ENCODE measurements at places on chromosomes 5 and 9. TPM values are rescaled to one million over a fixed set of nuclear protein-coding genes. Genes with fewer than 3 reads are reported as not detected.

DNA sequence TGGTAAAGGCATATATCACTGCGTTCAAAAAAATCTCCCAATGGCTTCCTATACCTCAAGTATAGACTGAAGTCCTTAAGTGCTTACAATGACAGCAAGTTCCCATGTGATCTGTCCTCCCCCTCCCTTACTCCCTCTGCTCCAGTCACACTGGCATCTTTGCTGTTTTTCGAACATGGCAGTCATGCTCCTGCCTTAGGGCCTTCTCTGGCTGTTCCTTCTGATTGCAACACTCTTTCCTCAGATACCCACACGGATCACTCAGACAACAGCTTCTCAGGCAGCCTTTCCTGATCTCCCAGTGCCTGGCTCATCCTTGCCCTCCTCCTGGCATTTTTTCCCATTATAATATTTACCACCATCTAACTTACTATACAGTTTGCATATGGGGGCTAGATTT is 232.8 kb downstream of the ARHGEF28 start:
- DNase-seq, result no peak

- no peak for DNase-seq
Measured at GRCh38 chr5:10989577-10990263, 228.7 kb upstream of the DAP start.

DNA sequence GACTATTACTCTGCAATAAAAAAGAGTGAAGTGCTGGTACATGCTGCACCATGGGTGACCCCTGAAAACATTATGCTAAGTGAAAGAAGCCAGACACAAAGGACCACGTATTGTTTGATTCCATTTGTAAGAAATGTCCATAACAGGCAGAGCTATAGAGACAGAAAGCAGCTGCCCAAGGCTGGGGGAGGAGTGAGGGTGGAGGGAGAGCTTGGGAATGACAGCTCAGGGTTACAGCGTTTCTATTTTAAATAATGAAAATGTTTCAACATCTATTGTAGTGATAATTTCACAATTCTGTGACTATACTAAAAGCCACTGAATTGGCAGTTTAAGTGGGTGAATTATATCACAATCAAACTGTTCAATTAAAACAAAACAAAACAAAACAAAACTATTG is 81.7 kb downstream of the MYO10 start:
- DNase-seq, result no peak

DNA sequence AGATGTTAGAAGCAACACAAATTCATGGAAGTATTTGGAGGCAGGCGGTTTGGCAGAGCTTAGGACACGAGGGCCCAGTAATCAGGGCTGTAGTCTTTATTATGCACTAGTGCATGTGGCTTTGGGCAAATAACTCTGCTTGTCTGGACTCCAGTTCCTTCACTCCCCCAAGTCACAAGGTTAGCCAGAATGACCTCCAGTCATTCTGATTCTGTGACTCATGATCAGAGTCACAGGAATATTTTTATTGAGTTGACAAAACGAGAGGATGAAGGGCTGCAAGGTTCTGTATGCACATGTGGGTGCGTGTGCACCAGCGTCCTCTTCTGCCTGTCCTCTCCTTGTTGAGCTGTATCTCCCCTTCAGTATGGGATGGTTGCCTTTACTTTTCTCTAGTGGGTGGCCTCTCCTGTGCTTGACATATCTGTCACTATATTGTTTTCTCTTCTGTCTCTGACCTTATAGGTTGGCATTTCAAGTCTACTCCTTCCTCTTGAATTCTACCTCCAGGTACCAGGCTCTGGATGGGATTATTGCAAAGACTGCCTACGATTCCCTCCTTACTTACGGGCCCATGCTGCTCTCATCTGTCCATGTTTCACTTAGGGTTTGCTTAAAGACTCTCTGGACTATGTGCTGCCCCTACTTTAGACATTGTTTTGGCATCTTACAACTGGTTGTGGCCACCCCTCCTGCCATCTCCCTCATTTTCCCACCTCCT is 94.6 kb downstream of the KDM4C start:
- no peak for DNase-seq

- no peak for DNase-seq
Measured at GRCh38 chr9:78663369-78663768, 366.4 kb downstream of the PSAT1 start.

The SLC27A4 gene
- 25.9 TPM for polyA plus RNA-seq
